Dermis blood vessel endothelial cell (primary cell): ENCODE measurements at places on chromosomes 13 and 19. TPM values are rescaled to one million over a fixed set of nuclear protein-coding genes. Genes with fewer than 3 reads are reported as not detected.

Gene C19orf81
- total RNA-seq, result 0.28 TPM in 1 of 2 replicates, not detected in the other

Gene POLR1G
- total RNA-seq, result 9.5 and 15.2 TPM in 2 replicates

Gene B3GNT3
- 0.42 TPM in 1 of 2 replicates, not detected in the other for total RNA-seq

- no peak for DNase-seq
These were observed 8.8 kb downstream of the YIPF2 start for GRCh38 chr19:10919352-10920287.

Gene PLIN5
- 4.7 and 11.7 TPM in 2 replicates for total RNA-seq

Gene DCLK1
- 29.2 and 38.1 TPM in 2 replicates for total RNA-seq

- DNase-seq, result no peak
These were observed 12.4 kb downstream of the ATP12A start for GRCh38 chr13:24692561-24692960.

Gene ZSCAN1
- total RNA-seq, result not detected in 2 replicates

DNA sequence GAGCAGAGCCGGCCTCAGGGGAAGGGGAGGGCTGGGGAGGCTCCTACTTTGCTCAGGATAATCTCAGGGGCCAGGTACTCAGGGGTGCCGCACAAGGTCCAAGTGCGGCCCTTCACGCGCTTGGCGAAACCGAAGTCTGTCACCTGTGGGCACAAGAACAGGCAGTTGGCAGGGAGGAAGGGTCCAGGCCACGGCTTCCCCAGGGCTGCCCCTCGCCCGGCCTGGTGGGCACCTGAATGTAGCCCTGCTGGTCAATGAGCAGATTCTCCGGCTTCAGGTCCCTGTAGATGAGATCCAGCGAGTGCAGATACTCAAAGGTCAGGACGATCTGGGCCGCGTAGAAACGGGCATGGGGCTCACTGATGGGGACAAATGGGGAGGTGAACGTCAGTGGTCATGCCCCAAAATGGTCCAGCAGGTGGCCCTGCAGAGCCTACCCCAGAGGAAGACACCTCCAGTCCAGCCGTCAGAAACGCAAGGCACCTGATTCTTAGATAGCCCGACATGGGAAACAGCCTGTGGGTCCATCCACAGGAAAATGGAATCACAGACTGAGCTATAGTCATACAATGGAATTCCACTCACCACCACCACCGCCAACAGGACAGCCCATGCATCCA, 7.1 kb upstream of the SAMD1 start:
- peak; percentile 30 for DNase-seq

- peak; percentile 39 for DNase-seq
These were observed 425.5 kb downstream of the PCDH20 start for GRCh38 chr13:60990032-60990733.

Gene SERPINE3
- 0.09 TPM in 1 of 2 replicates, not detected in the other for total RNA-seq

Gene ZNF552
- total RNA-seq, result 7.4 and 9.9 TPM in 2 replicates

GRCh38 chr19:14391156-14391821, 10.0 kb downstream of the ADGRE5 start:
- no peak for DNase-seq

Gene CYP4F8
- total RNA-seq, result not detected in 2 replicates

DNA sequence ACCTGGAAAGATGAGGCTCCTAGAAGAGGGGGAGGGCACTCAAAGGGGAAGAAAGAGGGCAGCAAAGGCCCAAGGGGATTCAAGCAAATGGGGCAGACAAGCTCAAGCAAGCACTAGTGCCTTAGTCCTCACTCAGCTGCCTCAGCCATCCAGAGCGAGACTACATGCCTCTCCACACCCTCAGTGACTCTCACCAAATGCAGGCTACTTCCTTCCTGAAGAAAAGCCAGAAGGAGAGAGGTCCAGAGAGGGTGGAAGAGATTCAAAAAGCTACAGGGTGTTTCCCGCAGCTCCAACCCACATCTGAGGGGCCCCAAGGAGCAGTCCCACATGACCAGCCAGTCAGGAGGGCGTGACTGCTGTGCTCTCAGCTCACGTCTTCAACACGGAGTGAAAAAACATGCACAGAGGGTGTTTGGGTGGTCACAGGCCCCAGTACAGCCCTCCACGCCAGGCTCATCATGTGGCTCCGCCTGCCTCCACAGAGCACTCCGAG, 40.5 kb downstream of the MIPEP start:
- no peak for DNase-seq

GRCh38 chr19:6806488-6806887, 34.0 kb downstream of the VAV1 start:
- peak; percentile 10 for DNase-seq

Gene PSG7
- not detected in 2 replicates for total RNA-seq

GRCh38 chr13:97005625-97006262, 11.5 kb upstream of the OXGR1 start:
- no peak for DNase-seq

DNA sequence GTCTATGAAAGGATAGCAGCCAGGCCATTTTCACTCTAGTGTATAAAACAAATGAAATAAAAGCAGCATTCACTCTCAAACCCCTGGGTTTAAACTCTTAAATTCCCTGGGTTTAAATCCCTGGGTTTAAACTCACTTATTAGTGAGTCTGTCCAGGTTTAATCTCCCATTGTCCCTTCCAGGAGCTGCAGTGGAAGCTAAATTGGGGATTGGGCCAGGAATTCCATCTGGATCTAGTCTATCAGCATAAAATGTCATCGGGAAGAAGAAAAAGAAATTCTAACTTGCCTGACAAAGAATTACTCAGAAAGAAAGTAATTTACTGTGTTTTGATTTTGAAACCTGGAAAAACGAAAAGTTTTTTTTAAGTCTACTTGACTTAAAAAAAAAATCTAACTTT, 54.8 kb downstream of the FRY start:
- DNase-seq, result no peak

DNA sequence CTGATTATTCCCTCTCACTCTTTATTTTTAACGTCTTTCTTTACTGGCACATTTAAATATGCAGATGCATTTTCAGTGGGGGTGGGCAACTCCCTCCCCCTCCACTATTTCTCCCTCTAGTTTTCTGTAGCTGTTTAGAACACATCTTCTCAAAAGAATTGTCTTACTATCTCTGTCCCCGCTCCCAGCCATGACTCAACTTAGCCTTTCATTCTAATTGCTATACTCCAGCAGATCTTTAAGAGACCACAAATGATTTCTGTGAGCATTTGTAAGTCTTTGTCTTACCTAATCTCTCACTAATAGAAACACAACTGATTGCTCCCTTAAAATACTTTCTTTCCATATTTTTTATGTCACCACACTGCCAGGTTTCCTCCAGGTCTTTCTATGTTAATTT, 350.9 kb downstream of the SPRY2 start:
- DNase-seq, result no peak

- DNase-seq, result no peak
These were observed 24.3 kb downstream of the ZNF90 start for GRCh38 chr19:20102097-20102496.

Gene GSX1
- not detected in 2 replicates for total RNA-seq

DNA sequence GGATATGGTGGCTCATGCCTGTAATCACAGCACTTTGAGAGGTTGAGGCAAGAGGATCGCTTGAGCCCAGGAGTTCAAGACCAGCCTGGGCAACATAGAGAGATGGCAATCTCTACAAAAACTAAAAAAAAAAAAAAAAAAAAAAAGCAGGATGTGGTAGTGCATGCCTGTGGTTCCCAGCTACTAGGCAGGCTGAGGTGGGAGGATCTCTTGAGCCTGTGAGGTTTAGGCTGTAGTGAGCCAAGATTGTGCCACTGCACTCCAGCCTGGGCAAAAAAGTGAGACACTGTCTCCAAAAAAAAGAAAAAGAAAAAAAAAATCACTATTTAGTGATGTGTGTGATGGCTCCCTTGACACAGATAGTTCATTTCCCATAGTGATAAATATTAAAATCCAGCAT, 365.0 kb upstream of the NBEA start:
- DNase-seq, result no peak
